Activated naive CD4-positive, alpha-beta T cell (primary cell): ENCODE measurements at places on chromosomes 3 and 15.

GRCh38 chr3:151421938-151422337, 37.4 kb upstream of the P2RY12 start:
- DNase-seq: no peak

DNA sequence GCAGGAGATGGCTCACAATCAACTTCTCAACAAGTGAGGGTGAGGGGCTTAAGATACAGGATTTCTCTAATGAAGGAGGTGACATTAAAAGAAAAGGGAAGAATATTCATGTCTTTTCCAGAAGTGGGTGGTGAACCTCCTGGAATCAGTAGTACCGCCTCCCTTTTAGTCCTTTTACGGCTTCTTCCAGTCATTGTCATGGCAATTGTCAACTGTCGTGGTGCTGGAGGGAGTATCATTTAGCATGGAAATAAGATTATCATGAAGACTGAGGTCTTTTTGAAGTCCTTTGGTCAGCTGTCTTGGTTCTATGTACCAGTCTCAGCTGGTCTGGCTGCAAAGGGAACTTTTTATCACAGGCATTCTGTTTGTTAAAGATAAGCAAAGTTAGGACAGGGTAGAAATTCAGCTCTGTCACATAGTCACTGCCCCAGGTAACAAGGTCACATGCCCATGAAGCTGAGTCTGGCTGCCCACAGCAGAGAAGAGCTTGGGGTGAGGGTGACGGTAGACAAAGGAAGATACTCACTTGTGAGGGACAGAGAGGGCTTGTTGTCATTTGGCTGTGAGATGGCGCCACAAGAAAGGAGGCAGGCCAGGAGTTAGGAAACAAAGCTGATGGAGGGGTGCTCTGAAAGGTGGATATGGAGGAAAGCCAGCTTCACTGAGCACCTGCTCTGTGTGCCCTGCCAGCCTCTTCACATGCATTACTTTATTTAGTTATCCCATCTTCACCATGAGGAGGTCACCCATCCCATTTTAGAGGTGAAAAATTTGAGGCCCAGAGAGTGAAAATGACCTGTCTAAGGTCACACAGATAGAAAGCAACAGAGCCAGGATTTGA, 228.2 kb upstream of the TRIM42 start:
- no peak for DNase-seq

GRCh38 chr3:13186435-13186815, 113.2 kb upstream of the IQSEC1 start:
- no peak for DNase-seq

DNA sequence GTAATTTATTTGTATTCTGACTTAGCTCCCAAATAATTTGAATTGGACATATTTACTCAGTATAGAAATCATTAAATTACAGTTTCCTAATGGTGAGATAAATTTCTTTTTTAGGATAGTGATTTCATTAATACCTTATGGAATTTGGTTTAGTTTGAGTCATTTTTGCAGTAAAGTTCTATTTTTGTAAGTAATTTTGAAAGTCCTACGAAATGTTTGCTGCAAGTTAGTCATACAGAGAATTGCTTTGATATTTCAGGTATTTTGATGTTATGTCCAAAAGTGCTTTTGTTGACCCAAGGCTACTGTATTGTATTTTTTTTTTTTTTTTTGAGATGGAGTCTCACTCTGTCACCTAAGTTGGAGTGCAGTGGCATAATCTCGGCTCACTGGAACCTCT, 41.7 kb downstream of the TCF12 start:
- DNase-seq: no peak

- no peak for DNase-seq
These were observed 16.0 kb downstream of the CCNB2 start for GRCh38 chr15:59120937-59121336.

- no peak for DNase-seq
These were observed 23.5 kb upstream of the RAP2B start for GRCh38 chr3:153138276-153139210.

- DNase-seq: no peak
These were observed 35.1 kb downstream of the SNTN start for GRCh38 chr3:63687278-63688225.

DNA sequence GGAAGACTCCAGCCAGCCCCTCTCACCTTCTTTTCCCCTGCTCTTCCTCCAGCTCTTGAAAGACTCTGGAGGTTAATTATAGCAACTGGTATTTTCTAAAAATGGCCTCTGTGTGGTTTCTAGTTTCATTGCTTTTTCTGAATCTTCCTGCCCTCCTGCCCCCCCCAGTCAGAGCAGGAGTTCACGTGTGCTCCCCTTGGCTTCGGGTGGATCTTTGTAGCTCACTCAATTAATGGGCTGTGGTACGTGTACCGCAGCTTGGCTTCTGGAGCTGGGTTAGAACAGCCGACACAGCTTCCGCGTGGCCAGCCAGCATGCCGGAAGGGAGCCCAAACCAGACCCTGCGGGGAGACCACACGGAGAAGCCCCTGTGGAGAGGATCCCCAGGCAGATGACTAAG, 31.5 kb downstream of the TM2D3 start:
- DNase-seq: no peak

GRCh38 chr3:35944926-35945710, 305.8 kb downstream of the ARPP21 start:
- DNase-seq: no peak

DNA sequence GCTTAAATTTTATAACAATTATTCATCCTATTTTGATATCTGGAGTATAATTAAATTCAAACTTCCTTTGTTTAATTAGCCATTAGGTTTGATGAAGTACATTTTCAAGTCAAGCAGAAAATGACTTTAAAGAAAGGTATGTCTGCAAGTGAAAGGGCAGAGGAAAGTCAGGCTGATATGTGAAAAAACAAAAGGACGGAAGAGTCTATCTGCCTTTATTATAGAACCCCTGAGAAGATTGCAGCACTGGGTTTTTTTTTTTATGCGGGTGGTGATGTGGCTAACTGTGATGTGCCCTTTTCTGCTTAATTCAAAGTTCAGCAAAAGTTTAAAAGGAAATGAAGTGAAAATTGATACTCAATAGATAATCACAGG, 83.2 kb downstream of the COL8A1 start:
- DNase-seq: no peak
